ENCODE measurements at places on chromosomes 5 and 9.

GRCh38 chr9:78857373-78858225 is 560.7 kb downstream of the PSAT1 start:
- DNase-seq: no peak

DNA sequence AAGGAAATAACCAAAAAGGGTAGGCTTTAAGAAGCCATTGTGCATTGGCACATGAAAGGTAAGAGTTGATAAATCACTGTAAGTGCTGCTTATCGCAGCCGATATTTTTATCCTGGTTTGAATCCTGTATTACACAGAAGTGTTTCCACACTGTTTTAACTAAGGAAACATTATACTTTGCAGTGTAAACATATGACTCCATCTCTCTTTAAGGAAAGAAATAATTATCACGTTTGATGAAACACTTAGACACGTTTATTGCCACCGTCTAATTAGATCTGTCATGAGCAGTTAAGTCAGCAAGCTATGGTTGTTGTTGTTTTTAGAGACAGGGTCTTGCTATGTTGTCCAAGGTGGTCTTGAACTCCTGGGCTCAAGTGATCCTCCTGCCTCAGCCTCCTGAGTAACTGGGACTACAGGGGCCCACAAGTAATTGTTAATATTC is 85.7 kb upstream of the TNFAIP8 start:
- no peak for DNase-seq

- no peak for DNase-seq
Measured at GRCh38 chr5:158484150-158484549, 615.6 kb downstream of the EBF1 start.

- peak; percentile 38 for DNase-seq
Measured at GRCh38 chr9:93962561-93963440, 7.6 kb upstream of the BARX1 start.

DNA sequence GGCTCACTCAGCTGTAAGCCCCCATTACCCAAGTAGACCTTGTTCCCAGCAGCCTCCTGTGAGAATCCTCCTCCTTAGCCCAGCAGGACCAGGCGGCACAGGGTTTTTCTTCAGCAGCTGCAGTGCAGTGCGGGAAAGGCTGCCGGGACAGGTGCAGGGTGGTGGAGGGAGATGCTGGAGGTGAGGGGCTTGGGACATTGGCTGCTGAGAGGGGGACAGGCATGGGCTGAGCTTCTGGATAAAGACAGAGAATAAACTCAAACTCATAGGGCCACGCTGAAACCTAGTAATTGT is 174.7 kb downstream of the CACNA1B start:
- DNase-seq: no peak

GRCh38 chr9:19408693-19409400 is at the start of gene ACER2:
ACER2 (plus strand) TSS chr9:19409009; CDS start chr9:19409085, 76 bp downstream.
- peak; percentile 42 for DNase-seq

- DNase-seq: no peak
Measured at GRCh38 chr5:14417792-14418765, 163.5 kb upstream of the OTULINL start.

GRCh38 chr9:23255346-23255745 is 570.7 kb downstream of the ELAVL2 start:
- no peak for DNase-seq

- DNase-seq: peak; percentile 57
Measured at GRCh38 chr5:36876965-36877666, 547 bp downstream of the NIPBL start.

- no peak for DNase-seq
Measured at GRCh38 chr9:87853876-87854579, 28.6 kb upstream of the SPATA31E1 start.

GRCh38 chr5:73388306-73388684 is 60.3 kb downstream of the FOXD1 start:
- no peak for DNase-seq

- no peak for DNase-seq
Measured at GRCh38 chr5:136314302-136314701, 51.0 kb downstream of the TRPC7 start.

GRCh38 chr5:153979028-153979783 is 59.5 kb downstream of the FAM114A2 start:
- DNase-seq: no peak

GRCh38 chr5:106094204-106094607 is 1576.5 kb downstream of the EFNA5 start:
- no peak for DNase-seq

DNA sequence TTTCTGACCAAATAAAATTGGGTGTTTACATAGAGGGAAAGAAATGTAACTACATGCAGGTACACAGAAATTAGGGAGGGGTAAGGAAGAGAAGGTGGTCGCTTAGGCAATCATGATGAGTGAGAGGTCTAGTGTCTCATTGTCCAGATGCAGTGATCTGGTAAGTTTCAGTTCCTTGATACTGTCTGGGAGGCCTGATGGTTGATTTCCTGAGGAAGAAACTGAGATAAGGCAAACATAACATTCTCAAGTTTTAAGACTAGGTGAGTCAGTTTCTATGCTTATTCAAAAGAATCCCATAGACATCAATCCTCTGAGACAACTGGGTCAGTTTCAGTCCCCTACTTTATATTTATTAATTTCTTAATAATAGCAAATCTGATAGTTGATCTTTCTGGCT is 843.3 kb upstream of the CDH10 start:
- DNase-seq: no peak

DNA sequence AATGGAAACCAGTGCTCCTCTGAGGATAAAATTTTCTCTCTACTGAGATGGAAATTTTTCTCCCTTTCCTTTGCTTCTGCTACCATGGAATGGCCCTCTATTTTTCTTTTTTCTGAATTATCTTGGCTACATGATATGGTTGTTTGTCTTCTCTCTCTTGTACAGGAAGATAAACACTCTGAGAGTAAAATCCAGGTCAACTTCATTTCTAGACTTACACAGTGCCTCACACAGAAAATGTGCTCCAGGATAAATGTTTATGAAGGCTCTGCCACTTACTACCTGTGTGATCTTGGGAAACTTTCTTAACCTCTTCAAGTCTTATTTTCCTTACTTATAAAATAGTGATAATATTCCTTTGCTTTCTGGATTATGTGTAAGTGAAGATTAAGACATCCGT is 153.9 kb downstream of the PRELID2 start:
- no peak for DNase-seq

DNA sequence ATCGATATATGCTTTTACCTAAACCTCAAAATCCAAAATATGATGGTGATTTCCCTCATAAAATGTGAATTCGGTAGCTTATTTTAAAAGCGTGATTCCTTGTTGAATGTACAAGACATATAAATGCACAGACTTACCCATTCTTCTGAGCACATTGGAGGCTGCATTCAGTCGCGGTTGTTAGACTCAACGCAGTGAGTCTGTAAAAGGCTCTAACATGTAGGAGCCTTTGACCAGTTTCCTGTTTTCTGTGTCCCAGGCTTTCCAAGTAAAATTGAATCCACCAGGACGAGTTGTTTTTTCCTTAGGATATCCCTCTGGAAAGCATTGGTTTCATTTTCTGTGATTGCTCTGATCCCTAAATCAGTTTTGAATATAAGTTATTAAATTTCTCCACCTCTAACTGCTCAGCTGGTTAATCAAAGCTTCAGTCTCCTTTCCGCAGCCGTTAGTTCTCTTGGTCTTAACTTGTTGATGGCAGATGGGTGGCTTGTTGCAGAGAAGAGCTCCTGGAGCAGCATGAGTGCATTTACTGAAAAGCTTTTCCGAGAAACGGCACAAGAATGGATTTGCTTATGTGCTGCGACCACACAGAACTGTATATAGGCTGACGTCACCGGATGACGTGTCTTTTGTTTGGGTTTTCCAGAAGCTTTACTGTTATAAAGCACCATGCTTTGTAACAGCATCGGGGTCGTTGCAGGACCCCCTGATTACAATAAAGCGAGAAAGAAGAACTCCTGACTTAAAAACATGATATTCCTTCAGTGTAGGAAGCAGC is at the start of gene LRRTM2:
LRRTM2 (minus strand) TSS at position 565 of the 781 bp plus-strand sequence; CDS start at position 141, 424 bp downstream.
- DNase-seq: no peak

- DNase-seq: no peak
Measured at GRCh38 chr9:107158321-107158720, 124.8 kb upstream of the RAD23B start.
